ENCODE measurements at places on chromosomes 6 and 20. TPM values are rescaled to one million over a fixed set of nuclear protein-coding genes. Genes with fewer than 3 reads are reported as not detected.

GRCh38 chr6:2124260-2124709 lies 121.1 kb downstream of the GMDS start:
- no peak for DNase-seq

DNA sequence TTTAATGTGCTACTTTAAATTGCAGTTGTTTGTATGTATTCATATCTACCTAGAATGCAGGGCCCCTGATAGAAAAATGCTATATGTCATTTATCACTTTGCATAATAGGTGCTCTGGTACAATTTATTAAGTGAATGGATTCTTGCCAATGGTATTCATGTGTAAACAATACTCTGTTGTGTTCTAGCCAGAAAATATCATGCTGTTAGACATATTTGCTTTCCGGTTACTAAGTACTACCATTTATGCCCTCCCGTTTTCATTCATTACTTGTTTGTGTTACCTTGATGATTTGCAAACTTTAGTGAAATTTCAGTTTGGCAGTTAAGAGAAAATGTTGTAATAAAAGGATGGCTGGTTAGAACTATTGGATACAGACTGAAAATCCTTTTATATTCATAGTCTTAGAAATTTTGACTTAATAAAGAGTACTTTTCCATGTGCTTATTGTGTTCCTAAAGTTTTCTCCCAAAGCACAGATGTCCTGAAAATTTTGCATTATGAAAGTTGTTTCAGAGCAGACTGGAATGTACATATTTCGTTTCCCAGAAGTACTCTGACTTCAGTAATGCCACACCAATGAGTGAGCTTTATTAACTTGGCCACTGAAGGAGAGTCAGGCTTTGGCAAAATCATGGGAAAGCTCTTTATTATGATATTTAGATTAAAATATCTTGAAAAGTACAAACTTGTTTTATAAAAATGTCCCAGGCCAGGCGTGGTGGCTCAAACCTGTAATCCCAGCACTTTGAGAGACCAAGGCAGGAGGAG lies 31.5 kb downstream of the RPF2 start:
- no peak for DNase-seq

Gene PREX1
- 146 TPM for total RNA-seq

GRCh38 chr20:3783068-3783489 lies 1.8 kb upstream of the SPEF1 start:
- DNase-seq, result no peak

- no peak for DNase-seq
These were observed 347.0 kb downstream of the DOK5 start for GRCh38 chr20:54822386-54822785.

DNA sequence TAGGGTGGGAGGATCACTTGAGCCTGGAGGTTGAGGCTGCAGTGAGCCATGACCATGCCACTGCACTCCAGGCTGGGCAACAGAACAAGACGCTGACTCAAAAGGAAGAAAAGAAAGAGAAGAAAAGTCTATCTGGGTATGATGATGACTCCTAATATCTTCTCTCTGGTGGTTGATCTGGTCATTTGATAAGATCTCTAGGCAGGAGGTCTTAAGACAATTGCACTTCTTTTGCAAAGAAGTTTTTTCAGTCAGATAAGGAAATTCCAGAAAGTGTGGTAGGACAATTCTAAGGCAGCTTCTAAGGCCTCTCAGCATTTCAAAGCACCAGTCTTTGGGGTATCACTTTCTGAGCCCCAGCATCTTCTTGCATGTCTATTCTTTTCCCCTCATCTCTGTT lies 7.7 kb upstream of the AIF1 start:
- no peak for DNase-seq

Gene CLDN20
- not detected for total RNA-seq

- DNase-seq, result no peak
These were observed 47.4 kb downstream of the MOCS1 start for GRCh38 chr6:39886871-39887270.

DNA sequence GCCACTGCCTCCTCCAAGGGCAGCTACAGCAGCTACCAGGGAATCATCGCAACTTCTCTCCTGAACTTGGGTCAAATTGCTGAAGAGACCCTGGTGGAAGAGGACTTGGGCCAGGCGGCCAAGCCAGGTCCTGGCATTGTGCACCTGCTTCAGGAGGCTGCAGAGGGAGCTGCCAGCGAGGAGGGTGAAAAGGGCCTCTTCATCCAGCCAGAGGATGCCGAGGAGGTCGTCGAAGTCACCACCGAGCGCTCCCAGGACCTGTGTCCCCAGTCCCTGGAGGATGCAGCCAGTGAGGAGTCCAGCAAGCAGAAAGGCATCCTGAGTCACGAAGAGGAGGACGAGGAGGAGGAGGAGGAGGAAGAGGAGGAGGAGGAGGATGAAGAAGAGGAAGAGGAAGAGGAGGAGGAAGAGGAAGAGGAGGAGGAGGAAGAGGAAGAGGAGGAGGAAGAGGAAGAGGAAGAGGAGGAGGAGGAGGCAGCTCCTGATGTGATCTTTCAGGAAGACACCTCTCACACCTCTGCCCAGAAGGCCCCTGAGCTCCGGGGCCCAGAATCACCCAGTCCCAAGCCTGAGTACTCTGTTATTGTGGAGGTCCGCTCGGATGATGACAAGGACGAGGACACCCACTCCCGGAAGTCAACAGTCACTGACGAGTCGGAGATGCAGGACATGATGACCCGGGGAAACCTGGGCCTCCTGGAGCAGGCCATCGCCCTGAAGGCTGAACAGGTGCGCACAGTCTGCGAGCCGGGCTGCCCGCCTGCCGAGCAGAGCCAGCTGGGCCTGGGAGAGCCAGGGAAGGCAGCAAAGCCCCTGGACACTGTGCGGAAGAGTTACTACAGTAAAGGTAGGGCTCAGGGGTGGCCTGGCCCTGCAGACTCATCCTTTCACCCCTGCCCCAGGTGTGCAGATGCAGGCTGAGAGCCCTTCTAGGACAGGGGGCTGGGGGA lies 43.7 kb downstream of the MYT1 start:
- no peak for DNase-seq

DNA sequence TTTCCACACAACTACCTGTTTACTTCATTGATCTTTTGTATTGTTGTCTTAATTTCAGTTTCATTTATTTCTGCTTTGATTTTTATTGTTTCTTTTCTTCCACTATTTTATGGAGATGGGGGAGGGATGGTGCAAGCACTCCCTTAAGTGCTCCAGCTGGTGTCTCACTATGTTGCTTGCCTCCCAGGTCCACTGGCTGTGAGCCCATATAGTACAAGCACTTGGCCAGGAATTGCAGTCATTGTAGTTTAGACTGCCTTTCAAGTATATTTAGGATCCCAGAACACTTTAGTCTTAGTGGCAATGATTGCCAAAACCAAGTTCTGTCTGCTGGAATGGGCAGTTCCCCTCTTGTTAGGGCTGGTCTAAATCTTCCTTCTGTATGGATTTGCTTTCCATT lies 34.9 kb upstream of the MAN1A1 start:
- DNase-seq, result no peak

Gene ATXN1
- 42.9 TPM for total RNA-seq

Gene AVP
- not detected for total RNA-seq

Gene SAPCD1
- total RNA-seq, result 15.4 TPM

GRCh38 chr6:150229436-150230163 lies 86.8 kb downstream of the PPP1R14C start:
- no peak for DNase-seq

DNA sequence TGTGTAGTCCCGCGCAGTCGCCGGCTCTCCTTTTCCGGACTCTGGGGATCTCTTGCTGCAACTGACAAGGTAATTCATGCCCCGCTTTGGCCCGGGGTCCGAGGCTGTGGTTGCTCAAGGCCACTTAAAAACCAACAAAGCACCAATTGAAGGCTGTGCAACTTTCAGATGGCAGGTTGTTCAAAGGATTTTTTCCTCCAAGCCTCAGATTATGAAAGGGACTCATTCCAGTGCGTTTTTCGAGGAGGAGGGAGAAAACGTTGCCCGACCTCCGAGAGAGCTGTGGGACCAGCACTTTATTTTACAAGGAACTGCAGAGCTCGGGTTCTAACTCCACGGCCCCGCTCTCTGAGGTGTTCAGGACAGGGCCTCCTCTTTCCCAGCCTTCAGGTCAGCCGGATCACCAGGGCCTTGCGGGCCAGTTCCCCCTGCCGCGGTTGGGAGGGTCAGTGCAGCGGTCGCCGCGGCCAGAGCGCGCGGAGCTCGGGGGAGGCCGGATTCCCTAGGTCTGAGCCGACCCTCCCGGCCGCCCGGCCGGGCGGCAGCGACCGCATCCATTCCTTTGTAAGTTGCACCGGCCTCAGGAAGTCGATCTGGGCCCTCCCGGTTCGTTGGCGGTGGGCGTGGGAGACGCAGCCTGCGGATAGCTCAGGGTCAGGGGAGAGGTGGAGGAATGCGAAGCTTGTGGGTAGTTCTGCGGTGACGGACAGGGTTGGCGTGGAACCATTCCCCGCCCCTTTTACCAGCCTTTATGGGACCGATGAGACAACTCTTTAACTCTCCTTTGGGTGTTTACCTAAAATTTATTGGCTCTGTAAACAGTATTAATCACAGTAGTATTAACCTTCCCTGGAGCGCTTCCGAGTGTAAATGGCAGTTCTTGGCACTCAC lies 1.6 kb downstream of the UTRN start:
- no peak for DNase-seq

GRCh38 chr20:51259455-51259854 lies 236.5 kb upstream of the KCNG1 start:
- DNase-seq, result no peak

- DNase-seq, result peak; percentile 42
These were observed 4.6 kb upstream of the C2 start for GRCh38 chr6:31922942-31923341.

GRCh38 chr6:14757418-14757817 lies 488.5 kb upstream of the JARID2 start:
- DNase-seq, result no peak

Gene GPR6
- total RNA-seq, result not detected

DNA sequence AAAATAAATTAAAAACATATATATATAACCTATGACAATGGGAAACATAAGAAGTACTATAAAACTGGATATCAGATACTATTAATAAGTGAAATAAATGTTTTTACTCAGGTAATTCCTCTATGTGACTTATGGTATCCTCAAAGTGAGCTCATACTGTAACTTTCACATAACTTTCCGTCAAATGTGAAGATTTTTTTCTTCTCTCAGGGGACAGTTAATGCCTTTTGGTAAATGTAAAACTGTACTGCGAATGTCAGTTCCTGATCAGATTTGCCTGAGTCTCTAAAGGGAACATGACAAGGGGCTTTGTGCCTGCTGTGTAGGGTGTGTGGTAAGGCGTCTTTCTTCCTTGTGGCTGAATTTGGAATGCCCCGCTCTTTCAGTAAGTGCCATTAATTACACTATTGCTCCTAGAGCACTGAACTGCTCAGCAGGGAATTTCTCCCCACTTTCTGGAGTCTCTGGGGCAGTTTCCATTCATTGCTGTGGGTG lies 271.8 kb downstream of the PRL start:
- no peak for DNase-seq

Gene ME1
- total RNA-seq, result not detected

DNA sequence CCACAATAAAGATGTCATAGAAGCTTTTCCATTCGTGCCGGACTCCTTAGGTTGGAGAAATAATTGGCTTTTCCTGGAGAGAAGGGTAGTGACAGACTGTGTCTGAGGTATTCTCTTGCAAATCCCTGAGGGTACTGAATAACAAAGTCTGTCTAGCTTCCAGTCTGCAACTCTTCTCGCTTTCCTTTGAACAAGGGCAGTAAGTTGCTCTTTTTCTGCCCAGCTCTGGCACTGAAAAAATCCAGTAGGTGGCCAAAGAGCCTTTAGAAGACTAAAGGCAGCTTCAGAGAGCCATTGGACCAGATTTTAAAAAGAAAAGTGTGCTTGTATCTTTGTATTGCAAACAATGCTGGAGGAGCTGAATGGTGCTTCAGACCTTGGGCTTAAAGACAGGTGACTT lies 20.7 kb upstream of the RREB1 start:
- no peak for DNase-seq

Gene TJAP1
- 34.7 TPM for total RNA-seq

- peak; percentile 47 for DNase-seq
These were observed 225.7 kb downstream of the UST start for GRCh38 chr6:148972481-148972880.

Gene CASS4
- 17.8 TPM for total RNA-seq

- no peak for DNase-seq
These were observed 21.9 kb upstream of the MBOAT1 start for GRCh38 chr6:20234136-20234535.

GRCh38 chr20:35144694-35145093 lies 2.4 kb downstream of the EDEM2 start:
- DNase-seq, result no peak

Gene ENPP1
- total RNA-seq, result 0.50 TPM

GRCh38 chr20:32761831-32762753 lies at the start of gene DNMT3B:
Gene DNMT3B (plus strand): TSS chr20:32762385. CDS start chr20:32780324, 17,939 bp downstream.
- DNase-seq, result peak; percentile 84

DNA sequence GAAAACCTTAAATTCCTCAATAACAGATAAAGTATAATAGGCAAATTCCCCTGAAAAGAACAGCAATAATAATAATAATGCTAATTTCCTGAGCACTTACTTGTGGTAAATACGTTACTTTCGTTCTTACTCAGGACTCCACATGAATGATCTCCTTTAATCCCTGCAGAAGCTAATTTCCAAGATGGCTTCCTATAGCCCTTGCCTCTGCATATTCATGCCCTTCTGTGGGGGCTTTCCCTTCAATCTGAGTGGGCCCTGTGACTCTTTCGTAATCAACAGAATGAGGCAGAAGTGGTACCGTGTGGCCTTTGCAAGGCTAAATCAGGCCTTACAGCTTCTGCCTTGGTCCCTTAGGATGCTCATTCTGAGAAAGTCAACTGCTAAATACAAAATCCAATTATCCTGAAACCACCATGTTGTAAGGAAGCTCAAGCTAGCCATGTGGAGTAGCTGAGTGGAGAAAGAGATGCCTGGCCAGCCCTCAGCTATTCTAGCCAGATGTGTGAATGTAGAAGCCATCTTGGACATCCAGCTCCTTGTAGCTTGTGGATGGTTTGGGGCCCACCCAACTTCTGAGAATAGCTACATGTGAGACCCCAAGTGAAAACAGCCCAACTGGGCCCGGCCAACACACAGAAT lies 50.5 kb downstream of the MCUR1 start:
- DNase-seq, result no peak

Gene CD40
- 0.94 TPM for total RNA-seq

- DNase-seq, result no peak
These were observed 299.0 kb upstream of the STXBP5 start for GRCh38 chr6:146905181-146905704.

GRCh38 chr20:30284281-30284905 lies 973.1 kb upstream of the DEFB115 start:
- no peak for DNase-seq

DNA sequence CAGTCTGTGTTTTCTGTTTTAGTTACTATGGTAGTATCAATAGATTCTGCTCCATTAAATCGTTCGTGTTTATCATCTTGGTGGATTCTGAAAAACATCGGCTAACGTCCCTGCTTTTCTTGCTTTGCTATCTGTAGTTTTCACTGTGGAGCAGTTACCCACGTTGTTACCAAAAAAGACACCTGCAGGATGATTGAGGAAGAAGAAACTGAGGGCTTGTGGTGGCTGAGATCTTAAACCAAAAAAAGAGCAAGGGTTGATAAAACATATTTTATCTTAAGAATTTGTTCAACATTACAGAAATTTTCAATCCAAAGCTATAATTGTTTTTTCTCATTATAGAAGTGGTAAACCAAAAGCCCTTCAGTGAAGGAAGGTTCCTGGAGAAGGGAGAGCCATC lies 166.3 kb downstream of the FARS2 start:
- DNase-seq, result no peak

- DNase-seq, result no peak
These were observed 119.3 kb downstream of the RNF144B start for GRCh38 chr6:18506382-18507017.

Gene TFAP2A
- total RNA-seq, result not detected

Gene NRSN1
- total RNA-seq, result not detected

- no peak for DNase-seq
These were observed 89.9 kb downstream of the CARMIL1 start for GRCh38 chr6:25369036-25369432.

- no peak for DNase-seq
These were observed 89.4 kb downstream of the GRM4 start for GRCh38 chr6:34056305-34057108.
